Small intestine (tissue), 16 donors: ENCODE measurements at places on chromosomes 12 and 14.

DNA sequence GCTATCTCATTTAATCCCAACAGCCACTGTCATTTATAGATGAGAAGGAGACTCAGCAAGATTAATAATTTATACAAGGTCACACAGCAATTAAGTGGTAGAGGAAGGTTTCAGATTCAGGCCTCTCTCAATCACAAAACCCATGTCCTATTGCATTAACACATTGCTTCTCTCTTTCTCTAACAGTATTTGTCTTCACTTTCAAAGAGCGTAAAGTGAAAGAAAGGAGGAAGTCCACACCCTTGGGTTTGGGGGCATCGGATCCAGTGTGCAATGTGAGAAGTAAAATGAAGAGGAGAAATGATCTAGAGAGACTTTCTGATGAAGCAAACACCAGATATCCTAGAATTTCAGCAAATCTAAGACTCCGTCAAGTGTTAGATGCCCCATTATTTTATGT, 7.0 kb upstream of the VRK1 start:
- no peaks in the 10 kb centered on the region for H3K4me1 ChIP-seq
- no peak overlapping the region for H3K27ac ChIP-seq
- H3K27me3 ChIP-seq: peaks cover 2% of the 10 kb centered on the region
- no peak for DNase-seq

GRCh38 chr12:57213058-57213715, 3.4 kb upstream of the NXPH4 start:
- H3K27ac ChIP-seq: no peak overlapping the region
- peak; percentile 77 for DNase-seq
- H3K27me3 ChIP-seq: no peaks in the 10 kb centered on the region
- H3K4me3 ChIP-seq: no peak overlapping the region
- H3K36me3 ChIP-seq: peaks cover 4% of the 10 kb centered on the region

- no peak overlapping the region for H3K4me3 ChIP-seq
- no peaks in the 10 kb centered on the region for H3K4me1 ChIP-seq
- H3K36me3 ChIP-seq: no peaks in the 10 kb centered on the region
- DNase-seq: no peak
- no peak overlapping the region for H3K27ac ChIP-seq
Measured at GRCh38 chr12:32949815-32950214, 53.2 kb upstream of the PKP2 start.

DNA sequence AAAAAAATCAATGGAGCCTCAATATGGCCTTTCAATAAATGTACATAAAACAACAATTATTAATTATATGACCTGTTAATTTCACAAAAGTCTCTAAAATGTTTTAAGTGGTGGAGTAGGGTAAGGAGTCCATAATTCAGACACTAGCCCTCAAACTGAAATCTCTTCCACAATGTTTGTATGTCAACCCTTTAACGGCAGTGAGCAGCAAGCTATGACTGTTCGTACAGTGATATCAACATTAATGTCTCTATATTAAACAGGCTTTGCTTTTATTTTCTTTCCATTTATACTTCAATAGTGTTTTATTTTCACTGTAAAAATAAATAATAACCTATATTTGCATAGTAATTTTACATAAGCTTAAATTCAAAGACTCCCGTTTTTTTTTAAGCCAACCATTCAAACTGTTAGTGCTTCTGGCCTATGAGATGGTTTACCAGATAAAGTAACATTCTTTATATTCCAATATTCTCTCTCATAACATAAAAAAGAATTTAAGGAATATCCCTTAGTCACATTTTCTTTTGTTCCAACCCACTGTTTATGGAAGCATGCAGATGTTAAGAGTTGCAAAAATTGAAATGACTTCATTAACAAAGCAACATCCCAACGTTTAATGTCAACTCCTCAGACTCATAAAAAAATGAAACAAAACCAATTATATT, 2.3 kb downstream of the CDK17 start:
- H3K4me1 ChIP-seq: no peaks in the 10 kb centered on the region
- H3K36me3 ChIP-seq: no peaks in the 10 kb centered on the region
- H3K4me3 ChIP-seq: peak overlapping the region; percentile 76
- no peak for DNase-seq
- H3K27me3 ChIP-seq: no peaks in the 10 kb centered on the region

GRCh38 chr14:80771201-80771600, 170.3 kb downstream of the CEP128 start:
- H3K27ac ChIP-seq: no peak overlapping the region
- H3K36me3 ChIP-seq: no peaks in the 10 kb centered on the region
- no peaks in the 10 kb centered on the region for H3K4me1 ChIP-seq
- H3K4me3 ChIP-seq: no peak overlapping the region
- H3K27me3 ChIP-seq: no peaks in the 10 kb centered on the region

- H3K27ac ChIP-seq: no peak overlapping the region
- H3K4me1 ChIP-seq: no peaks in the 10 kb centered on the region
- no peak overlapping the region for H3K4me3 ChIP-seq
- H3K36me3 ChIP-seq: no peaks in the 10 kb centered on the region
Measured at GRCh38 chr14:100423317-100424010, 100.3 kb downstream of the SLC25A47 start.

- no peak overlapping the region for H3K27ac ChIP-seq
- H3K4me1 ChIP-seq: no peaks in the 10 kb centered on the region
- H3K4me3 ChIP-seq: no peak overlapping the region
Measured at GRCh38 chr14:61811882-61812346, 49.7 kb downstream of the SNAPC1 start.

GRCh38 chr12:34603382-34604035, 581.2 kb downstream of the ALG10 start:
- no peak overlapping the region for H3K4me3 ChIP-seq
- H3K4me1 ChIP-seq: no peaks in the 10 kb centered on the region
- H3K27ac ChIP-seq: no peak overlapping the region
- H3K27me3 ChIP-seq: no peaks in the 10 kb centered on the region
- DNase-seq: no peak

- H3K4me3 ChIP-seq: no peak overlapping the region
- no peaks in the 10 kb centered on the region for H3K27me3 ChIP-seq
- no peak overlapping the region for H3K27ac ChIP-seq
- peaks cover 39% of the 10 kb centered on the region for H3K4me1 ChIP-seq
Measured at GRCh38 chr12:1634590-1635191, 5.7 kb downstream of the WNT5B start.

- no peak for DNase-seq
- H3K27ac ChIP-seq: no peak overlapping the region
- no peaks in the 10 kb centered on the region for H3K4me1 ChIP-seq
- H3K4me3 ChIP-seq: no peak overlapping the region
- no peaks in the 10 kb centered on the region for H3K27me3 ChIP-seq
- no peaks in the 10 kb centered on the region for H3K36me3 ChIP-seq
Measured at GRCh38 chr12:92107621-92108131, 38.0 kb downstream of the BTG1 start.

GRCh38 chr14:34711796-34712712, 2.3 kb downstream of the CFL2 start:
- H3K27ac ChIP-seq: no peak overlapping the region
- H3K36me3 ChIP-seq: no peaks in the 10 kb centered on the region
- DNase-seq: no peak
- H3K4me1 ChIP-seq: no peaks in the 10 kb centered on the region
- H3K27me3 ChIP-seq: no peaks in the 10 kb centered on the region

DNA sequence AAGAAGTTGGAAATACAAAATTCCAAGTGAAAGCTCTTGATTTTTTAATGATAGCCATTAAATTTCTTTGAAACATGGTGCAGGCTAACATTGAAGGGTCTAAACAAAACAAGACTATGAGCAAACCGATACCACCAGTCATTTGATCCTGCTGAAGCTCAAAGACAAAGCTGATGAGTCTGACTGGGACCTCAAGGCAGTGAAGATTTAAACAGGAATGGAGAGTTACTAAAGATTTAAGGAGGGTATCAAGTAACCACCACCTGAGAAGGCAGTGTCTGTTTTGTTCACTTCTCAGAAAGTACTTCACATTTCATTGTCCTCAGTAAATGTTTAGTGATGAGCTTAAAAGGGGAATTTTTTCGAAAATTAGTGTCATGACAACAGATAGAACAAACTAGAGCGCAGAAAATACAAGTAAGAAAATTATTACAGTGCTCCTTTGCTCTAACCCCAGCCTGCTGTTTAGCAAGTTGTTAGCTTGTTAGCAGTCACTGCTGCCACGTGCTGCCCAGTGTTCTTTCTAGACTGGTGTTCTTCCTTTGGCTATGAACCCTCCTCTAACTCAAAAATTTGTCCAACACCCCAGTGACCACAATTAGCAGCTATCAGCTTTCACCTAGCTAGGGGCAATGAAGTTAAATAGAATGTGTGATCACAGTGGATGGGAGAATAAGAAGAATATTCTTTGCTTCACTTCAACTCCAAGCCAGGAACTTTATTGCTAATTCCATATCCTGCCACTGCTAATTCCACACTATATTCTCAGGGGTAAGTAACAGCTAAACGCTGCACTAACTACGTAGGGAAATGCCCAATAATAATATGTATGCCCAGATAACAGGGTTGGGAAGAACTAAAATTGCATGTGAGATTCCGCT, 41.1 kb downstream of the YAF2 start:
- H3K4me3 ChIP-seq: no peak overlapping the region
- H3K27ac ChIP-seq: no peak overlapping the region
- no peak for DNase-seq
- no peaks in the 10 kb centered on the region for H3K4me1 ChIP-seq
